Gastroesophageal sphincter (tissue), 4 donors: ENCODE measurements at places on chromosomes 6 and 20. TPM values are rescaled to one million over a fixed set of nuclear protein-coding genes. Genes with fewer than 3 reads are reported as not detected.
A peak's percentile ranks its signal among the peaks of the same experiment; 100 is the strongest.

Gene APOM
- total RNA-seq, result 1.3 TPM

Gene CPXM1
- 7.1 TPM for total RNA-seq

Gene TRMT6
- 13.6 TPM for total RNA-seq

Gene MRS2
- total RNA-seq, result 41.6 TPM

Gene FOXQ1
- total RNA-seq, result 7.0 TPM

Gene CCM2L
- total RNA-seq, result 6.4 TPM

Gene DEFB127
- total RNA-seq, result not detected

Gene SIM1
- total RNA-seq, result not detected

Gene MATN4
- not detected for total RNA-seq

Gene KCNK5
- total RNA-seq, result 7.3 TPM

Gene CST1
- total RNA-seq, result not detected

GRCh38 chr6:45054610-45055009, 273.5 kb upstream of the RUNX2 start:
- ATAC-seq, result no peak

- ATAC-seq, result no peak
These were observed 5.8 kb upstream of the IGF2R start for GRCh38 chr6:159963111-159963510.

GRCh38 chr6:42095776-42096541, 45.6 kb downstream of the TAF8 start:
- ATAC-seq, result no peak

GRCh38 chr20:23444859-23445258, 5.4 kb downstream of the CSTL1 start:
- ATAC-seq, result no peak

DNA sequence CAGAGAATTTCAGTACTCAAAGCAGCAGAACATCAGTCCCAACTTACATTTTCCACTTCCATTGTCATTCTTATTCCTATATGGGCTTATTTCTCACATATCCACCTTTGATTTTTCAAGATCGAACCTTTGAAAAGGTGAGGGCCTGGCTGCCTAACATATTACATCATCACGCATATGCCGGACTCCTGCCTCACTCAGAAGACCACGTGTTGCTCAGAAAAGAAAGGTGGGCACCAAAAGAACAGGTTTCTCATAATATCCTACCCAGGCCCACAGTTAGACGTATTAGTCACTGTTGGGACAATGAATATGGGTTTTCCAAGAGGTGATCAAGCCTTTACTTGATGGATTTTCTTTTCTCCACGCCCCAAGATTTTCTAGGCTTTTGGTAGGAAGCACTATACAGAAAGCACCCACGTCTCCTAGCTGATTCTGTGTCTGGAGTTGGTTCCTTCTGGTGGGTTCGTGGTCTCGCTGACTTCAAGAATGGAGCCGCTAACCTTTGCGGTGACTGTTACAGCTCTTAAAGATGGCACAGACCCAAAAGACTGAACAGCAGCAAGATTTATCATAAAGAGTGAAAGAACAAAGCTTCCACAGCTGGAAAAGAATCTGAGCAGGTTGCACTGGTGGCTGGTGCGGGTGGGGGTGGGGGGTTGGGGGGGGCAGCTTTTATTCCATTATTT, 168.9 kb downstream of the ATXN1 start:
- no peak for ATAC-seq

DNA sequence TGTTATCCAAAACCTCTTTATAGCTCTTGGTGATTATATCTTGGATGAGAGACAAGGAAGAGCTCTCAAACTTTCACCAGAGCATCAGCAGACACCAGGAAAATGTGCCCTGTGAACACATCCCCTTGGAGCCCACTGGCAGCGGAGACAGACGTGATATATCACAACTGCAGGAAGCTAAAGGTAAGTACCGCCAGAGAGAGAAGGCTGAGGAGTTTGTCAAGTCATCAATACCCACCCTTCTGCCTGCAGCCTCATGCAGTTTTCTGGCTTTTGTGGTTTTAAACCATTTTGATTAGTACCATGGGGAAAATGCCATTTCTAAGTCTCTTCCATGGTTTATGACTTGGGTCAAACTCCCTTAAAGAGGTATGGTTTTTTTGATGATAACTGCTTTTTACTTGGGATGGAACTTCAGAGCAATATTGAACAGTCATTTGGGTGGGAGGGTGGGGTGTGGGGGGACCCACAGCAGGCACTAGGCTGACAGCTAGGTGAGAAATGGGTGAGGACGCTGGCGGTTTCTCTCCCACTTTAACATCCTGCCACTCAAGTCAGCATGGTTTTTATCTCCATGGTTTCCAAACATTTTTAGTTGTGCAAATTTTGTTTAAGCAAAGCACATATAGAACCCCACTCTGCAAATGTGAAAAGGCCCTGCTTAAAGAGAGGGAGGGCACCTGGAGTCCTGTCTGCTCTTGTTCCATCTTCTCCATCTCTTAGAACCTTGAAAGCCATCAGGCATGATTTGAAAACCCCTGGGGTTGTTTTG, 108.4 kb downstream of the SCML4 start:
- ATAC-seq, result no peak

DNA sequence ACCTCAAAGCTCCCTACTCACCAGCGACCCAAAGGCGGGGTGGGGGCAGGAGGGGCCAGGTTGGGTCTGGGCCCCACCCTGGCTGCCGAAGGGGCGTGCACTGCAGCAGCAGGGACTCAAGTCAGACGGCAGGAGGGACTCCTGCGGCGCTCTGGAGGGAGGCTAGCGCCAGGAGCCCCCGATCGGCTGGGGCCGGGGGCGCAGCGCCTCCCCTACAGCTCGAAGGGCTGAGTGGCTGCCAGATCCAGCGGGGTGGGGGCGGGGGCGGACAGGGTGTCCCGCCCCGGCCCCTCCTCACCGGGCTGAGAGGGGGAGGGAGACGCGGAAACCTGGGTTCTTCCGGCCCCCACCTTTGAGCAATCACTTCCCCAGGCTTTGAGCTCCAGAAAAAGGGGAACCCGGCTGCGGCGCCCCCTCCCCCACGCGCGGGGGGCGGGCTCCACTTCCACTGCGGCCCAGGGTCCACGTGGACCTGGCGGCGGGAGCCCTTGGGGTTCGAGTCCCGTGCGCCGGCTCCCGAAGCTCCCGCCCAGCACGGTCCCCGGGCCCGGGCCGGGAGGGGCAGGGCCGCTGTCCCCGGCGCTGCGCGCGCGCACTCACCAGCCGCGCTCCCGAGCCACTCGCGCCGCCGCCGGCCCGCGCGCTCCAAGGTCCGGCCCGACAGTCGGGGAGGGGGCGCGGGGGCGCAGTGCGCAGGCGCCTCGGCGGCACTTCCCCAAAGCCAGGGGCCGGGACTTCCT, at the start of gene RGS19:
TSS of gene RGS19 (minus strand) at position 246 of the 740 bp plus-strand sequence. CDS start 2,632 bp downstream, outside the sequence.
- peak; percentile 77 for ATAC-seq

DNA sequence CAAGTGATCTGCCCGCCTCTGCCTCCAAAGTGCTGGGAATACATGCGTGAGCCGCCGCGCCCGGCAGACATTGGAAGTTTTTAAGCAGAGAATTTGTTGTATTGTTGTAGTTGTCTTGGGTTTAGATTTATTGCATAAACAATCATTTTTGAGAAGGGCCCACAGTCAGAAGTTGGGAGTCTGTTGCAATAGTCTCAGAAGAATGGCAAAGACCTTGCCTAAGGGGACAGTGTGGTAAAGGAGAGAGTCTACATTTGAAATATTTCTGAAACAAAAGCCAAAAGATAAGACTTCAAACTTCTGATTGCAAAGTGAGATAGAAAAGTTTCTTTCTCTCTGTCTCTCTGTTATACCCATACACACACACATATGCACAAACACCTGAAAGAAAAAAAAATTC, 22.5 kb downstream of the HFE start:
- no peak for ATAC-seq

- ATAC-seq, result no peak
These were observed 194.2 kb upstream of the NT5E start for GRCh38 chr6:85255661-85256060.

DNA sequence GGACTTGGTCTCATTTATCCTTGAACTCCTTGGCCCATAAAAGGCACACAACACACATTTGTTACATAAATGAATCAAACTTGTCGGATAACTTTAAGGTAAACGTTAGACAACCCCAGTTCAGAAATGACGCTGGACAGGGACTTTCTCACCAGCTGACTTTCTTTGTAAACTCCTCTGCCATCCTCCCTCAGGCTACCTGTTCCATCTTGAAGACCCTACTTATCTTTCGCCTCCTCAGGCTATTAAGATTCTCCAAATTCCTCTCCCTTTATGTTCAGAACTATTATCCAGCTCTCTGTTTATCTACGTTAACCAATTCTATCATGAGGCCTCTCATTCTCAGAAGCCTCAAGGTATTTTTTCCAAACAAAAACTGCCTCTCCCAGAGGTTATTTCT, 47.7 kb upstream of the KIF16B start:
- ATAC-seq, result no peak

GRCh38 chr6:169428532-169428931, 174.9 kb upstream of the THBS2 start:
- ATAC-seq, result no peak

- no peak for ATAC-seq
These were observed 76.5 kb upstream of the TMEM170B start for GRCh38 chr6:11460837-11461661.

DNA sequence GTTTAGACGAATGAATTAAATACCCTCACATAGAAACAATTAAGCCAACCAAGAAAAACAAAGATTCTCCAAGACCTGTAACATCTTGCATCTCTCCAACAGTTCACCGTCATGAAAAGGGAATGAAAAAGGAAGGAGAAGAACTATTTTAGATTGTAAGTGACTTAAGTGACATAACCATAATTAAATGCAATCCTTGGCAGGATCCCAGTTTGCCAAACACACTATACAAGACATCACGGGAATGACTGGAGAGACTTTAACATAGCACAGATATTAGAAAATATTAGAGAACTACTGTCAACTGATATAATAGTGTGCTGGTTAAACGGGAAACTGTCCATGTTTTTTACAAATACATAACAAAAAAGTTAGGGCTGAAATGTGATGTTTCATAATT, 22.2 kb downstream of the EPB41L2 start:
- ATAC-seq, result no peak

GRCh38 chr20:17860301-17861197, 108.0 kb downstream of the SNX5 start:
- ATAC-seq, result no peak

- ATAC-seq, result no peak
These were observed 524.8 kb upstream of the ID4 start for GRCh38 chr6:19312241-19312978.

- no peak for ATAC-seq
These were observed 65.4 kb upstream of the BEND6 start for GRCh38 chr6:56889492-56889891.

DNA sequence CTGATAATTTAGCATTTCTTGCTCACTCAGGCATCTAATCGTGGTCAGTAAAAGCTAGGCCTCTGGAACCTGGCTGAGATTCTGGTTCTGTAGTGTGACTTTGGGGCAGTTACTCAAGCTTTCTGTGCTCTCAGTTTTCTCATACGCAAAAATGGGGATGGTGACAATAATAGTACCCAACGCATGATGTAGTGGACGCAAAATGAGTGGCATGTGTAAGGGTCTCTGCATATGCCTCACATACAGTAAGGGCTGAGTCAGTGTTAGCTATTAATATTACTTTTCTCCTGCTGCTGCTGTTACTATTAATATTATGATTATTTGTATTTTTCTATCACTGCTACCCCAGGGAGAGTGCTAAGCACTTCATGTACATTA, 686 bp downstream of the GINS1 start:
- no peak for ATAC-seq

DNA sequence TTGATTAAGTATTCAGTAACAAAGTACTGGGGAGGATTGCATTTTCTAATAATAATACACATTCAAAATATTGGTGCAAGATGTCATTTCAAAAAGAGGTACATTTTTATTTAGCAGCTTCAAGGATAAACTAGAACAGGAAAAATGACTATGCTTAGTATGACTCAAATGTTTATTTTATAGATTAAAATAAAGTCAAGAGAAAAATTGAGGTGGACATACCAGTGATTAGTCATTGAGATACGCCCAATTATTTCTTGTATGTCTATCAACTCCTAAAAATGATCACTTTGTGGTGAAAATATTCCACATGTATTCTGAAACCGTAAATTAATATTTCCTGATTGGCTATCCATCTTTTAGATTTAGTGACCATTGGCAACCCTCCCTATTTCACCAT, 96.7 kb downstream of the PHF3 start:
- ATAC-seq, result no peak

GRCh38 chr6:43771858-43772680, 2.1 kb downstream of the VEGFA start:
- peak; percentile 64 for ATAC-seq

- no peak for ATAC-seq
These were observed 192.3 kb downstream of the UTRN start for GRCh38 chr6:144477396-144477795.

DNA sequence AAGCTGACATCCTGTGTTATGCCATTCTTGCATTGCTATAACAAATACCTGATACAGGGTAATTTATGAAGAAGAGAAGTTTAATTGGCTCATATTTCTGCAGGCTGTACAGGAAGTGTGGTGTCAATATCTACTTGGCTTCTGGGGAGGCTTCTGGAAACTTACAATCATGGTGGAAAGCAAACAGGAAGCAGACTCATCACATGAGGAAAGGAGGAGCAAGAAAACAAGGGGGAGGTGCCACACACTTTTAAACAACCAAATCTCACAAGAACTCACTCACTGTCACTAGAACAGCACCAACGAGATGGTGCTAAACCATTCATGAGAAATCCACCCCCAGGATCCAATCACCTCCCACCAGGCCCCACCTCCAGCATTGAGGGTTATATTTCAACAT, 143.1 kb upstream of the GGTLC1 start:
- ATAC-seq, result no peak

GRCh38 chr20:18288749-18289267, 481 bp downstream of the ZNF133 start:
- peak; percentile 4 for ATAC-seq

GRCh38 chr6:105459049-105459448, 56.2 kb upstream of the PREP start:
- ATAC-seq, result no peak

DNA sequence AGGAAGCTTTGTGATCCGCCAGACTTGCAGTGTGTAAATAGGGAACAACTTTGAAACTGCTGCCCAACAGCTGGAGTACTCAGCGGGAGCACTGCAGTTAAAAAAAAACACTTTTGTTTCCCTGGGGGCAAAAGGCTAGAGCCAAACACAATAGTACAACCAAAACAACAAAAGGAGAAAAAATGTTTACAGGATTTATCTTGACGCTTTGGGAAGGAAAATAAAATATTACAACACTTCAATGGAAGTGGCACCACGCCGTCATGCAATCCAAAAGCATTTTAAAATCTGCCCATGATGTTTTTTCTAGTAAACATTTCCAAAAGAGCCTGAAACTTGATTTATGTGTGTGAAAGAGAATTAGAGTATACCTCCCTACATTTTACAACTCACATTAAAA, 26.0 kb downstream of the PTPRK start:
- no peak for ATAC-seq

DNA sequence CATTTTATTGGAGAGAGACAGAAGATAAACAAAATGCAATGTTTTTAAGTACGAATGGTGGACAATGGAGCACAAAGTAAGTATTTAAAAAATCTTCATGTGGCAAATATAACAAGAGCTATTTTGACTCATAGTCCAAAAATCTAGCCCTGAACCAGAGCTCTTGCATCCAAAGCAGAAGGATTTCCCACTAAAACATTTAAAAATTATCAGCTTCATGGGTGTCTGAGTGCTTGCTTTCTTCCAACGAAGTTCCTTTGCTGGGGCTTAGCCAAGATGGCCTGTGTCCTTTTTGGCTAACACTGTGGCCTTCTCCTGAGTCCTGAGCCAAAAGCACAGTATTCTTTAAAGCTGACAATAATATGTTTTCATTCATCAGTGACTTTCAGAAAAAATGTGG, 161.7 kb downstream of the RIMS1 start:
- no peak for ATAC-seq
